ENCODE measurements at places on chromosomes 4 and X.

GRCh38 chr4:177667687-177668086 is 225.4 kb upstream of the AGA start:
- DNase-seq, result no peak

DNA sequence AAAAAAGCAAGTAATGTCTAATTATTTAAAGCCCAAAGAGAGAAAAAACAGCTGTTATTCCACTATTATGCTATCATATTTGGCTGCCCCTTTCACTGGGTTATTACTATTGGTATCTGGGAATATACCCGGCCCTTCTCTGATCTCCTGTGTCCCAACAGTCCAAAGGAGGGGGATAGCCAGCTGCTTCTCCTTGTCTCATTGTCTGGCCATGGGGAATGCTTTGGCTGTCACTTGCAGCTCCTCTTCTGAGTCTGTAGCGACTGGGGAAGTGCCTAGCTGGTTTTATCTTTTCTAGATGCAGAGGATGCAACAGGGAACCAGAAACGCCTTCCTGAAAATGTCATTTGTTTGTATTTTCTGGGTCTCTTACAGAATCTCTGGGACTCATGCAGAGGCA is 33.9 kb downstream of the MGARP start:
- DNase-seq, result no peak

GRCh38 chrX:46841346-46841745 is 4.5 kb downstream of the RP2 start:
- no peak for DNase-seq

DNA sequence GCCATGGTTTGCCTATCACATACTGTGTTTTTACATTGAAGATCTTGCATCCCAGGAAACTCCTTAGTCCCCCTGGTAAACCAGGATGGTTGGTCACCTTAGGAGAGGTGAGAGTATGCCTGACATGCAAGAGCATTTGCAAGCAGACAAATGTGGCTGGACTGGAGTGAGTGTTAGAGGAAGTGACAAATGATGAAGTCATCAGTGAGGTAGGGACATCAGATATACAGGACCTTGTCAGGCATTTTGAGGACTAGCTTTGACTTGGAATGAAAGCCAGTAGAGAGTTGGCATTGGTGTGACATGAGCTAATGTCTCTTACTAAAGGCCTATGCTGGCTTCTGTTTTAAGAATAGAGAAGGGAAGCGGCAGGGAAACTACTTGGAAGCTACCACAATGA is 124.9 kb downstream of the FRMPD4 start:
- DNase-seq, result no peak

DNA sequence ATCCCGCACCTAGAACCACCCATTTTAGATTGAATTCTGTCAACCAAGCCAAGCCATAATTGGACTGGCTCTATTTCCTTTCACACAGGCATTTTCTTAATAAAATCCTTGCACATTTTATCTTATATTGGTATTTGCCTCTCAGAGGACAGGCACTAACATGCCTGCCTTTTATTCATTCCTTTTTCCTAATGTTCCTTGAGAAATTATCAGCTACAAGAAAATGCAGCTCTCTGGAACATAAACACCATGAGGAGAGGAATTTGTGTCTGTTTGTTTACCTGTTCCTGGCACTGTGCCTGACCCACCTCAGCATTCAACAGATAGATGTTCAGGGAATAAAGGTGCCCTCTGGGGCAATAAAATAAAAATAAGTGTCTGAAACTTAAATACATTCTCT is 116.2 kb downstream of the PDHA2 start:
- no peak for DNase-seq

DNA sequence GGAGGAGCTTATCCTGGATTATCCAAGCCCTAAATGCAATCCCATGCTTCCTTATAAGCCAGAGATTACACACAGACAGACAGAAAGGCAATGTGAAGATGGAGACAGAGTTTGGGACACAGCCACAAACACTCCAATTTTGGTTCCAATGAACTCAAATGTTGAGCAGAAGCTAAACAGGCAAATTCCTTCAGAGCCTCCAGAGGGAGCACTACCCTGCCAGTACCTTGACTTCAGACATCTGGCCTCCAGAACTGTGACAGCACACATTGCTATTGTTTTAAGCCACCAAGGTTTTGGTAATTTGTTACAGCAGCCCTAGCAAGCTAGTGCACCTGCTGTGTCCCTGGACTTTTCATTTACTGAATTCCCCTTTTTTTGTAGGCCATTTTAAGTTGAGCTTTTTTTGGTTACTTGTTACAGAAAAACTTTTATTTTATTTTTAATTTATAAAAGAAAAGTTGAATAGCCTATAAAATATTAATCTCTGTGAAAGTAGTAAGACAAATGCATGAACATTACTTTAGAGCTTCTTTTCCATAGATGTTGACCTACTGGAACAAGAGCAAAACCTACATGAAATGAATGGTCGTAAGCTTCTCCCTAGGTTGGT is 33.4 kb upstream of the SRD5A3 start:
- peak; percentile 38 for DNase-seq

DNA sequence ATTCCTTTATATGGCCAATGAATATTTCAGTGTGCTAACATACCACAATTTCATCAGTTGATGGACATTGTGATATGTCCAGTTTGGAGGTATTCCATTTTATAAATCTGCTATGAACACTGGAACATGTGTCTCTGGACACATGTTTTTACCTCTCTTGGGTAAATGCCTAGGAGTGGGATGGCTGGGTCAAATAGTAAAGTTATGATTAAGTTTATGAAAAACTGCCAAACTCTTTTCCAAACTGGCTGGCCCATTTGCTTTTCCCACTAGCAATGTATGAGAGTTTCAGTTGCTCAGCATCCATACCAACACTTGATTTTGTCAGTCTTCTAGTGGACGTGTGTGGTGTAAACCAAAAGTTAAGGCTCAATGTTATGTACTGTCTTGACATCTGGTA is 40.5 kb downstream of the CEP44 start:
- DNase-seq, result no peak

DNA sequence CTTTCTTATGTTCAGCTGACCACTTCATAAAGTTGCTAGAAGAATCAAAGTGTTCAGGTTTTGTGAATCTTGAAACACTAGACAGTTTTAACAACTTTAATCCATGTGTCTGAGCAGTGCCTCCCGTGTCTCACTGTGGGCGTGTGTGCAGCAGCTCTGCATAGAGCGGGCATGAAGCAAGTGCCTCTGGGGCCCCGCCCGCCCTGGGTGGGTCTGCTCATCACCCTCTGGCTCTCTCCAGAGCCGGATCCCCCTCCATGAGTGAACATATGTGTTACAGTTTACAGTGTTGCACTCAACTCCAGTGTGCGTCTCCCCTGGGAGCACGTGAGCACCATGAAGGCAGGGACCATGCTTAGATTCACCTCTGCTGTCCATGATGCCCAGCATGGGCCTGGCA is 37.6 kb upstream of the CRMP1 start:
- no peak for DNase-seq

GRCh38 chr4:42080306-42080705 is 72.1 kb downstream of the BEND4 start:
- DNase-seq, result no peak

- DNase-seq, result no peak
Observed at GRCh38 chrX:27860337-27860736, 52.5 kb downstream of the MAGEB10 start.

- DNase-seq, result no peak
Observed at GRCh38 chr4:158936238-158936637, 166.6 kb upstream of the RAPGEF2 start.

- DNase-seq, result no peak
Observed at GRCh38 chr4:140742838-140743193, 13.4 kb downstream of the TBC1D9 start.

- peak; percentile 63 for DNase-seq
Observed at GRCh38 chr4:184168406-184169019, 49.2 kb downstream of the ENPP6 start.

DNA sequence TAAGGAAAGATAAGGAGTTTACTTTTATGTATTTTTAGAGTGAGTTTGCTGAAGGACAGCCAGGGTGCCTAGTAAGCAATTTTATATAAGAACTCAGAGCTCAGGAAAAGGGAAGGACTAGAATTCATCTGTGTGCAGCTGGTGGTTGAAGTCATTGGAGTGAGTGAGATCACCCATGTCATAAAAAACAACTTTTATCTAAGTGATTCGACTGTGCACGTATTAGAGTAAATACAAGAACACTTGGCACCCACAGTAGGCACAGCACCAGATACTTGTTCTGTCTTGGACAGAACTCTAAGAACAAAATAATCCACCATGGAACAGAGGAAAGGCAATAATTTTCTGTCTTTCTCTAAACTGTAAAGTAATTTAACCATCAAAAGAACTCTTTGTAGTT is 31.6 kb downstream of the SYNPO2 start:
- DNase-seq, result peak; percentile 69

GRCh38 chr4:1842993-1843448 is 12.9 kb downstream of the LETM1 start:
- DNase-seq, result no peak

GRCh38 chr4:186700746-186701145 is 22.9 kb downstream of the FAT1 start:
- DNase-seq, result peak; percentile 83

- DNase-seq, result no peak
Observed at GRCh38 chr4:54937501-54937900, 187.9 kb downstream of the KDR start.

- DNase-seq, result no peak
Observed at GRCh38 chr4:56976283-56976836, 1.0 kb downstream of the NOA1 start.

DNA sequence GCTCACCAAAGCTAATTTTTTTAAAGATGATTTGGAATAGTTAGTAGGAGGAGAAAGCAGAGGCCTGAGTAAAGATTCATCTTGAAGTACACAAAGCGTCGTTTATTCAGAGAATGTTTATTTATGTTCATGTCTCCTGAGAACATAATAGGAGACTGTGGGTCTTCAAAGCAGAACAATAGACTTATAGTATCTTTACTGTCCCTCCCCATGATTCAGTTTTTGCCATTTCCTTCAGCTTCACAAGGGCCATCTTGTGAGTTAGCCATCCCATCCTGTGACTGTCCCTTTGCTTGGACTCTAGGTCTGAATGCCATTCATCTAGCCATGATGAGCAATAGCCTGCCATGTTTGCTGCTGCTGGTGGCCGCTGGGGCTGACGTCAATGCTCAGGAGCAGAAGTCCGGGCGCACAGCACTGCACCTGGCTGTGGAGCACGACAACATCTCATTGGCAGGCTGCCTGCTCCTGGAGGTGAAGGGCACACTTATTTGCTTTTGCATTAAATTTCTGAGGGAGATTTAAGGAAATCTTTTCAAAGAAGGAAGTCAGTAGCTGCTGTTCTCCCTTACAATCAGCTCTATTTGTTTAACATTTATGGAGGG is 105.8 kb downstream of the NFKB1 start:
- no peak for DNase-seq

DNA sequence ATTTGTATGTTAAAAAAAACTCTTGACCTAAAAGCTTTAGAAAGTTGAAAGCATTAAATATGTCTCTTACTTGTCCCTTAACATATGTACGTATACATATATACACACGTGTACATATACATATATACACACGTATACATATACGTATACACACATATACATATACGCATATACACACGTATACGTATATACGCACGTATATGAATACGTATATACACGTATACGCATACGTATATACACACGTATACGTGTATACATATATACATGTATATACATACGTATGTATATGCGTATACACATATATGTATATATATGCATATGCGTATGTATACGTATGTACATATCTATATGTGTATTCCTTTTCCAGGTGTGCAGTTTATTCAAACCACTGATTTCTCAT is 3.8 kb downstream of the KDM6A start:
- no peak for DNase-seq

GRCh38 chr4:114321366-114321765 is 277.2 kb upstream of the UGT8 start:
- no peak for DNase-seq

GRCh38 chrX:76420237-76420636 is 7.3 kb upstream of the MAGEE1 start:
- no peak for DNase-seq

GRCh38 chr4:39032218-39033085 is at the start of gene TMEM156:
Gene TMEM156 (minus strand): TSS chr4:39032409. CDS start chr4:39032313, 96 bp downstream.
- DNase-seq, result no peak

DNA sequence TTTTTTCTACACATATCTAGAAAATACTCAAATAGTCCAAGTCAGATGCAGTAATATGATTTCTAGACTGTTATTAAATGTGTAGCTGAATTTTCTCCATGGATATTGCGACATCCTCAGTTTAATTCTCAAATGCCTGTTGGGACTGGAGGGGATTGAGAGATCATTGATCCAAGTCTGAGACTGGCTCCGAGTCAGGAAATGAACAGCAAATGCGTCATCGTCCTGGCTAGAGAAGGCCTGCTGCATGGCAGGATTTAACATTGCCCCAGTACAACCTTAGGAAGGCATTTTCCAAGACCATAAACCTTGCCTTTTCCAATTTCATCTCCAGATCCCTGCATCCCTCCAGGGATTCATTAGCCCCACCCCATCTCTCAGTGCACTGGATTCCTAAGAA is 56.6 kb upstream of the SLC6A14 start:
- DNase-seq, result peak; percentile 22

GRCh38 chrX:154530286-154530685 is 14.3 kb upstream of the FAM3A start:
- DNase-seq, result no peak

GRCh38 chr4:123853651-123854050 is 457.1 kb downstream of the SPRY1 start:
- DNase-seq, result no peak

GRCh38 chr4:183814461-183814860 is 90.6 kb upstream of the STOX2 start:
- no peak for DNase-seq

DNA sequence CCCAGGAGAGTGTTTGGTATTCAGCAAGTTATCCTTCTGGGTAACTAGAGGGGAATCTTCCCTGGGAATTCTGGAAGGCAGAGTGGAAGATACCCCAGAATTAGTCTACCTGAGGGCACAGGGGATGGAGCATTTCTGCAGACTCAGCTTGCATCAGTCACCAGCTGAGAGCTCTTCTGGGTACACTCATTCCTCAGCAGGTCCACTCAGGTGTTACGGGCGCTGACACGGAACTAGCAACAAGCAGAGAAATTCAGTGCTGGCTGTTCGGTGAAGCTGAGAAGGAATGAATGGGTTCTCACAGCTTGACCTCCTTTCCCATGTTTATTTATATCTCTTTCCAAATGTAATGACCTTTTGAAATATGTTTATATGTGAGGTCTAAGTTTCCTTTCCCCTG is 106.0 kb upstream of the PNPLA4 start:
- DNase-seq, result no peak

DNA sequence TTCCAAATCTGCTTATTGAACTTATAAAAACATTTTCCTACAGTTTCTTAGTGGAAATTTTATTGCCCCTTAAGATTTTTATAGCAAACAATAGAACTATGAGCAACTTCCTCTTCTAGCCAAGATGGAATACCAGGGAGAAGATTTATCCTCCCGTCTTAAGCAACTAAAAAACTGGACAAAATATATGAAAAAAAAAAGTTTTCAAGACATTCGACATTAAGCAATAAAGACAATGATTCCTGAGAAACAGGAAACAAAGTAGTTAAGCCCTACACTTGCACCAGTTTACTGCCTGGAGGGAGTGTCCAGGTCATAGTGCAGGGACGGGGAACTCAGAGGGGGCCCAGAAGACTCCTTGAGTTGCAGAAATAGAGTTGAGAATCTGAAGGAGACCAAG is 516.1 kb upstream of the DIPK2B start:
- DNase-seq, result no peak

GRCh38 chr4:1413687-1414479 is 7.6 kb upstream of the NKX1-1 start:
- DNase-seq, result peak; percentile 51
